ENCODE measurements at places on chromosomes 4 and X.
A peak's percentile ranks its signal among the peaks of the same experiment; 100 is the strongest.

DNA sequence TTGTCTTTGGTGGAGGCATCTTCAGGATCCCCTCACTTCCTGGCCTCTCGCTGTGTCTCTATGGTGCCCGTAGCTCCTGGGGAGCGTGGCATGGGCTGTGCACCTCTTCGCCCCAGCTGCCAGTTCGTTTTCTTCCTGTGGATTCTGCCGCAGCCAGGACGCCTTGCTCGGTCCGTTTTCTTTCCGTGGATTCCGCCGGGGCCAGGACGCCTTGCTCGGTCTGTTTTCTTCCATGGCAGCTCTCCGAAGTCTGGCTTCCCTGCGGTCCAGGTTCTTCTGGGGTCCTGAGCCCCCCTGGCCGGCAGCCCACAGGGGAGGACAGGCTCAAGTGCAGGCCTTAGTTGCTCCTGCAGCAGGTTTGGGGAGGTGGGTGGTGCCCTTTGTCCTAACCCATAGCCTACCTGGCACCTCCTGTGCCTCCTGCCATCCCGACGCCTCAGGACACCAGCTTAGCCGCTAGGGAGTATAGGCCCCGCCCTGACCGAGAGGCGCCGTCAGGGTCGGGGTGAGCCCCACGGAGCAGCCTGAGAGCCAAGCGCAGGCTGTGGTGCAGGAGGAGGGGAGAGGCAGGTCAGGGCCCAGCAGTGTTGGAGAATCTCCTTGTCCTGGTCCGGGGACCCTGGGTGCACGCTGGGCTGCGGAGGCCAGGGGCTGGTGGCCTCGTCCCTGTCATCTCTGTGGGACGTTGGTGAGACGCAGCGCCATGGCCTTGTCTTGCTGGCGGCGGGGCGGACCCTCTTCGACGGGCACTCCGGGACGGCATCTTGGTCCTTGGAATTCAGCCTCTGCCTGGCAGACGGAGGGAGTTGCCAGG is 27.1 kb downstream of the UVSSA start:
- DNase-seq = no peak

- DNase-seq = no peak
Measured at GRCh38 chr4:142150483-142150882, 514.1 kb downstream of the IL15 start.

DNA sequence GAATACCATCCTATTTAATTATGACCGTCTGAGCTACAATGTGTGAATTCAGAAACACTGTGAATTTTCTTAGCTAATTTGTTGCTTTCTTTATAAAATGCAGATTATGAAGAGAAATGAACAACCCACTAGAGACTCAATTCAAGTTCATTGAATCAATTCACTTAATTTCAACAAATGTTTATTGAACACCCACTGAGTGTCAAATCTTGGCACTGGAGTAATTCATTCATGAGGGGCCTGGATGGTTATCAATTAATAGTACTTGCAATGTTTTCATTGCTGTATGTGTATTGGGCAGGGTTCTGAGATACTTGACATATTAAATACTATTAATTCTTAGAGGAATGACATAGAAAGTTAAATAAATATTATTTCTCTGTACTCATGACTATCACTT is 789.4 kb downstream of the STPG2 start:
- DNase-seq = no peak

GRCh38 chr4:28523681-28524190 is 1663.1 kb downstream of the STIM2 start:
- no peak for DNase-seq

DNA sequence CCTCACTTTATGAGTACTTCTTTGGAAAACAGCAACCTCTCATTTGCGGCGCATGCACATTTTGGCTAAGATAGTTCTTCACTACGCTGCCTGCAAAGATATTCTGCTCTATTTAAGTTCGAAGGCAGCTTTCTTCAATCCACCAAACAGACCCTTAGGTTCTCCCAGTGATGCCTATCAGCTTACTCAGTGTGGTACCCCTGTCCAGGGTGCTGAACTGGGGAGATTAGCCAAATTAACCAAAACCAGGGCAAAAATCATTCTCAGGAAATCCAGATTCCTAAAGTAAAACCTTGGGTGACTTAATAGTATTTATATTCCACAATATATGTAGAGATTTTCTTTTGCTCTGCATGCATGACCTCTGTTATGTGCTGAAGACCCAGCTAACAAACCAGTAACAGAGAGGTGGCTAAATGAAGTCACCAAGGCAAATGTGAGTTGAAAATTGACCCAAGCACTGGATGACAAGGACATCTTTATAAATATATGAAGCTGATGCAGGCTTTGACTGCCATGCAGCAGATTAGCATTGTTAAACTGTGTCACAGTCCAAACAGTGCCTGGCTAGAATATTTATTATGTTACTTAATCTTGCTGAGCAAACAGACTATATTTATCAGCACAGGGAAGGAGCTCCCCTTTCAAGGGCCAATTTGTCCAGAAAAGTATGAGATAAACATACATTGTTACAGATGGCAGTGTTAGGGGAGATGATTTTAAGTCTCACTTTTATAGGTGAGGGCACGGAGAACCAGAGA is 418.2 kb downstream of the STIM2 start:
- DNase-seq = peak; percentile 62

DNA sequence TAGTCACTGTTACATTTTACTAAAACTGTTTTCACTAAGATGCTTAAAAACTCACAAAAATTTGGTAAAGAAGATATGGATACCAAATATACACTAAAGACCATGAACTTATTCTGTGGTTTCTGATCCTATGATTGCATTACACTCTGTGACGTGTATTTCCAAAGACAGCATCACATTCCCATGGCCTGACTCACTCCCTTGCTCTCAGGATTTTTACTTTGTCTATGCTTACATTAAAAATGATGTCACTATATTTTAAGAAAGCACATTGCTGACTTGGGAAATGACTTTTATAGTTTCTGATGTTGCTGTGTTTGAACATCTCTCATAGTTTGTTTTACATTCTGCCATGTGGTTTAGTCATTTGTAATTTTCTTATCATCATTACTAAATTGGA is 327.9 kb upstream of the MAGEB18 start:
- DNase-seq = no peak

DNA sequence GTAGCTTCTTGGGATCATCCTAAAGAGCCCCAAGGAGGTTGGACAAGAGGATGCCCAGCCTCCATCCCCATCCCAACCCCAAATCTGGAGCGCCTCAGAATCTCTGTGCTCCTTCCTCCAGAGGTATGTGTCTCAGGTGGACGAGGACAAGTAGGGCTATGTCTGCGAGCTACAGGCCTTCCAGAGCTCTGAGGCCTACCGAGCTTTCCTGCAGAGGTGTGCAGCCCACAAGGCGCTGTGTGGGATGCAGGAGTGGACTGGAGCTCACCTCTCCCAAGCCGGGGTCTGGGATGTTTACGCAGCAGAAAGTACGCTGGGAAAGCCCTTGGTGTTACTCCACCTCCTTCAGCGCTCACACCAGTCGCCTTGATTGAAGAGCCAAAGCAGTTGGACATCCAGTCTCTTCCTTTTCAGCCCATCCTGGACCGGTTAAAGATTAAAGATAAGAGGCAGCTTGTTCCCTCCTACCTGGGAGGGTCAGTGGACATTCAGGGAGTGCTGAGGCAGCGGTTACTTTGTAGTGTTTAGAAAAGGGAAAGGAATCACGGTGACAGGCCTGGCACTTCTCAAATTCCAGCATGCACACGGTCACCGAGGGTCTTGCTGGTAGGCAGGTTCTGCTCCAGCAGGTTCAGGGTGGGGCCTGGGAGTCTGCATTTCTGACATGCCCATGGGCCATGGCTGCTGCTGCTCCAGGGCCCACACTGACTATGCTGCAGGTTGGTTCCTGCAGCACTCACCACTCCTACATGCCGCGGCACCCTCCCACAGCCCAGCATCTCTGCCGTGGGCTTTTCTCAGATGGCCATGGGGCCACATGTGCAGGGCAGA is 29.5 kb upstream of the JAKMIP1 start:
- no peak for DNase-seq

DNA sequence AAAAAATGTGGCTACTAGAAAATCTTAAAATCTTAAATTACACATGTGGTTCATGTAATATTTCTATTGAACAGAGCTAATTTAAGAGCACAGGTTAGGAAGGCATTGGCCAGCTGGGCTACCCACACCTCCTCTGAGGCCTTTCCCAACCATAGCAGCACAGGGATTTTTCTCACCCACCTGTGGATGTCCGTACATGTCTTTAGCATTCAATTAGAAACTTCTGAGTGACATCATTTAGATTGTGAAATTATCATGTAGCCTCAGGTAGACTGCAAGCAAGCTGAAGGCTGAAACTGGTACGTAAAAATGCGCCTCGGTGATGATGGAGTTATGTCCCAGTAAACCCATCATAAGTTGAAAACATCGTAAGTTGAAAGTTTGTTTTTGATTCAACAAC is 31.2 kb downstream of the SCARB2 start:
- DNase-seq = no peak

GRCh38 chrX:46330513-46330912 is 214.7 kb downstream of the ZNF674 start:
- no peak for DNase-seq

DNA sequence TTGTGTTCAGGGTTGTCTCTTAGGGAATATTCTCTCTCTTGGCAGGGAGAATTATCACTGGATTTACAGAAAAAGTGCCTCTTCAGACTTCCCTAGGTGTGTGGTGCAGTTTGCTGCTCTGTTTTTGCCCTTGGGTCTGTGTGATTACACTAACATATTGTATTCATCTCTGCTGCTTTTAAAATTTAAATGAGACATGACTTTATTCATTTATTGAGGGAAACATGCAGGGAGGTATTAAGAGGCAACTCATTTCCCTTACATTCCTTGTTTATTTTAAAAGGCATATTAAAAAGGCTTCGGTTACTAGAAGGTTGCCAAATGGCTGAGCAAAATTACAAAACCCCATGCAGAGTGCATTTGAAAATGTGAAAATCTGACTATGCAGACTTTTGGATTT is 135.1 kb upstream of the GEMIN8 start:
- DNase-seq = no peak
